ENCODE measurements at places on chromosomes 5 and 9.
A peak's percentile ranks its signal among the peaks of the same experiment; 100 is the strongest.

GRCh38 chr5:61981886-61982285, 324.1 kb upstream of the KIF2A start:
- DNase-seq: no peak

DNA sequence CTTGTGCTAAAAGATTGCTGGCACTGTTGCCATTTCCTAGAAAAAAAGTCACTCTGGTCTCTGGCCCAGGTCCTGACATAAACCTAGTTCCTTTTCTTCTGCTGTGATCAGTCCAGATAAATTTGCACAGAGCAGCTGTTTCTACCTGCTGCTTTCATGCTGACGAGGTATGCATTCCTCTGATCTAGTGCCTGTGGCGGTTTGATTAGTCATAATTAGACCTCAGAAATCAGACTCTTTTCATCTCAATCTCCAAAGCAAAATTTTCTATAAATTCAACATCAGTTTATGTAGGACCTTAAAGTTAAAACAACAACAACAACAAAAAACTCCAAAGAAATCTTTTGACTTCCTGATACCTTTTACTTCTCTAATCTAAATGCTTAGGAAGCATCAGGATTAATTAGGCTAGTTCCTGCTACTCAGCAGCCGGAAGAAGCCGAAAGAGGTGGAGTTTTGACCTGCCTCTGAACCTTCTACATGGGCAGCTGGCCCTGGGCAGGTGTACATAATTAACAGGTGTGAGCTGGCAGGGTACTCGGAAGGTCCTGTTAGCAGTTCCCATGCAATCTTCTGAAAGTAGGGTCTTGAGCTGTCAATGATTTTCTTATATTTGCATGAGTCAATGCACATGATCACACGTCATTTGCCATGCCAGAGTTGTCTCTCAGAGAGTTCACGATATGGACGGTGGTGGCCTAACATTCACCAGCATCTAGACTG, 83.3 kb upstream of the CCDC112 start:
- DNase-seq: no peak

GRCh38 chr9:119126040-119126439, 243.2 kb downstream of the BRINP1 start:
- peak; percentile 95 for DNase-seq

DNA sequence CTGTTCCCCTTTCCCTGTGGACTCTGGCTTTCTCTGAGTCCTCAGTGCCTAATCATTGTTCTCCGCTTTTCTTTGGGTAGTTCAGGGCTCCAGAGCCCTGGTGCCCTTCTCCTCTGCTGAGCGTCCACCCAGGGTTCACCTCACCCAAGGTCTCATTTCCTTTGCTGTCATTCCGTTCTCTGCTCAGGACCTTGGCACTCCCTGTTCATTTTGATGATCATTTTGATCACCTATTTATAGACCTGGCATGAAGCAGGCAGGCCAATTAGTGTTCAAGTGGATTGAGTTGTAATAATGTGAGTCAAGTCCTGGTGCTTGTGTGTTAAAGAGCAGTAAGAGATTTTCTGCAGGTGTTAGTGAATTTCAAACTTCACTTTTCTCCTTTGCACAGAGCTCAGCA, 3.6 kb downstream of the TRIO start:
- no peak for DNase-seq

- no peak for DNase-seq
Observed at GRCh38 chr5:44927115-44927733, 118.5 kb downstream of the MRPS30 start.

DNA sequence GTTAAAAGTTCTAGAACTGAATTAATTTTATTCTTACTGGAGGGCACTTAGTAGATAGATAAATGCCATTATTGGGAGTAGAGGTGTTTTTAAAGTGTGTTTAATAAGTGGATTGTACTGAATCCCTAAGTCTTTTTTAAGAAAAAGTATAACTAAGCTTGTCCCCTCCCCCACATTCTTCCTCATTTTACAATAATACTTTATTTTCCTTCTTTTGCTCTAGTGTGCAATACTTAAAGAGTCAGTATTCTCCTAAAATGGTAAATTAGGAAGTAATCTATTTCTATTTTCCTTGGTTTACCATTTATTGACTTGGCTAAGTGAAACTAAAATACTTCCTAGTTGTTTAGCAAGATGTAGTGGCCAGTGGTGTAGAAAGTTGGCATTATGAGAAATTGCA, 11.6 kb downstream of the UBLCP1 start:
- DNase-seq: no peak

- no peak for DNase-seq
Observed at GRCh38 chr5:31722111-31722510, 83.2 kb downstream of the PDZD2 start.

GRCh38 chr5:89309268-89309667, 426.3 kb upstream of the MEF2C start:
- no peak for DNase-seq

GRCh38 chr9:100211476-100211875, 112.4 kb downstream of the INVS start:
- DNase-seq: no peak

DNA sequence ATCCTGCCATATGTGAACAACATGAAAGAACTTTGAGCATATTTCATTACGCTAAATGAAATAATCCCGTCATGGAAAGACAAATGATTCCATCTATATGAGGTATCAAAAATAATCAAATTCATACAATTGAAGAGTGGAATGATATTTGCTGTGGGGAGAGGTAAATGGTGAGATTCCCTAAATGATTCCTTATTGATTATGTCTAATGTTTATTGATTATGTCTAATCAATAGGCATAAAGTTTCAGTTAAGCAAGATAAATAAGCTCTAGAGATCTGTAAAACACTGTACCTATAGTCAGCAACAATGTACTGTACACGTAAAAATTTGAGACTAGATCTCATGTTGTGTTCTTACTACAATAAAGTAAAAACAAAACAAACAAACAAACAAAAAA, 85.4 kb upstream of the MEGF10 start:
- DNase-seq: no peak

DNA sequence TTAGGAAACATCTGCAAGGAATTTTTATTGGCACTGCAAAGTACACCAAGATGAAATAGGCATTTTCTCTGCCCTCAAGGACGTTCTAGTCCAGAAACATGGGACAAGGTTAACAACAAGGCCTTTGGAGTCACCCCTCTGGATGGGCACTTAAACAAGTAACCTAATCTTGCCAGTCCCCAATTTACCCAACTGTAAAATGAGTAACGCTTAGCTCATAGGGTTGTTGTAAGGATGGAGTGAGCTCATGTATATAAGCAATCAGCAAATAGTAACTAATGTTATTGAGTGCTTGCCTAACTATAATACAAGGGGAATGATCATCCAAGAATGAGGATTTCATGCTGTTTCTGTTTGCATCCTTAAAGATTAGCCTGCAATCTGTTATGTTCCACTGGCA, 189.3 kb downstream of the PAPPA start:
- no peak for DNase-seq

DNA sequence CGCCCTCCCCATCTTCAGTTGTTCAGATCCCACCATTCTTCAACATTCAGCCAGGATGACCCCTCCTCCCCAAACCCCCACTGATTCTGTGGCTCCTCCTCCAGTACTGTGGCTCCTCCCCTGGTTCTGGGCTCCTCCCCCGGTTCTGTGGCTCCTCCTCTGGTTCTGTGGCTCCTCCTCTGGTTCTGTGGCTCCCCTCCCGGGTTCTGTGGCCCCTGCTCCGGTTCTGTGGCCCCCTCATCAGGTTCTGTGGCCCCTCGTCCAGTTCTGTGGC, 32.8 kb downstream of the C5orf15 start:
- DNase-seq: no peak

DNA sequence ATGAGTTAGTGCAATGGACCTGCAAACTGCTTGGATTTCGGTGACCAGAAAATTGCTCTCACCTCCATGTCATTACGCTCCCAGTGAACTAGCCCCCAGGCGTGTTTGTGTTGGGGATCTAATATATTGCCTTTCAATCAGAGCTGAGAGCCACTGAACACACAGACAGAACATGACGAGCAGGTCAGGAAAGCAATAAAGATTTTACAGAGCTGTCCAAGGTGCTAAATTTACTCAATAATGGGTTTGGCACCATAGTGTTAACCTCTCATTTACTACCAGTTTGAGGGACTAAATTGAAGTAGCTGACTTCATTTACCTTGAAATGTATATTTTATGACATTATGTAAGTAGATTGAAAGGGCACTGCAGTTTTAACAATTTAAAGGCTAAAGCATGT, 383.0 kb downstream of the EBF1 start:
- DNase-seq: no peak

GRCh38 chr5:57366744-57367143, 115.9 kb downstream of the ACTBL2 start:
- DNase-seq: no peak

DNA sequence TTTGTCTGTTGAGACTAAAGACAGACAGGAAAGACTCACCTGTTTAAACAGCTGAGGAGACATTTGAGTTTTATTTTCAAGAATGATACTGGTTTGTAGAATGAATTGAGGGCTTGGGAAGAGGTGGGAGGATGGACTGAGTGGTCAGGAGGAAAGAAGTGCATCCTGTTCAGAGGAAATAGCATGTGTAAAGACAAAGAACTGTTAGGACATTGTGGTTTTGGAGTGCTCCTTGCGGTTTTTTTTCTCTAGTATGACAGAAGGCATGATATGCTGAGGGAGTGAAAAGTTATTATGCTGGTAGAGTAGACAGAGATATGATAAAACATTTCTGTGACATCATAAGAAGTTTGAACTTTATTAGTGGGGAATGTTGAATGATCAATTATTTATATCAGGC, 270.7 kb upstream of the ELAVL2 start:
- DNase-seq: no peak

- DNase-seq: no peak
Observed at GRCh38 chr5:67617051-67617450, 420.5 kb upstream of the CD180 start.

GRCh38 chr9:94586814-94587213, 6.8 kb downstream of the FBP2 start:
- DNase-seq: no peak

DNA sequence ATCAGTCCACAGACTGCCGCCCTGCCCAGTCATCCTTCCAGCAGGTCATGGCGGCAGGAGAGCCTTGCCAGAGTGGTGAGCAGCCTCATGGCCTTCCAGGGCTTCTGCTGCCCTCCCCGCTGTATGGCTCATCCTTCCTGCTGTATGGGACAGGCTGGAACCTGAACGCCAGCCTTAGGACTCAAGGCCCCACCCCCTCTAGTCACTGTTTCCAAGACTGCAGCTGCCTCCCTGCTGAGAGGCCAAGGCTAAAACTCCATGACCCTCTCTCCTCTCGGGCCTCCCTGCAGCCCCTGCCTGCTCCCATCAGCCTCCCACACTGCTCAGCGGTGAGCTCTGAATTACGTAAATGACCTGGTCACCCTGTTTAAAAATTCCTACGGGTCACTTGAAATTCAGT, 227.5 kb downstream of the AGTPBP1 start:
- no peak for DNase-seq

DNA sequence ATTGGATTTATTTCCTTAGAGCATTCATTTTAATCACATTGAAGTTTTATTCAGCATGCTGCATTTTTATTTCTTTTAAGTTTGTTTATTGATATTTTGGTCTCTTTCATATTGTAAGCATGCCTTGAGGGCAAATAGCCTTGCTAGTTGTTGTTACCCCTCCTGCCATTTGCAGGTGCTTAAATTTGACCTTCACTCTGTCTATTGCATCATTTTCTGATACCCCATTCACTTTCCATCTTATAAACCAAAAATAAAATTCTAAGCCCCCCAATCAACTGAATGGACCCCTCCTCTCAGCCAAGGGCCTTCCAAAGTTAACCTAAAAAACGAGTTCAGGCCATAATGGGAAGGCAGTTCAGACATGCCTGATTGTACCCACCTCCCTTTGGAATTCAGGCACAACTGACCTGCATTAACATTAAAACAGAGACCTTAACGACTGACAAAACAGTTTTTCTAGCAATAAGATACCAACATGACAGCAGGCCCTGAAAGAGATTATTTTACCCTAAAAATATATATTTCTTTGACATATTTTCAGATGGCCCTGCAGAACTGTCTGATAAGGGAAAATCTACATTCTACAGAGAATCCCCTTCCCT, 32.1 kb downstream of the TARS1 start:
- DNase-seq: no peak

DNA sequence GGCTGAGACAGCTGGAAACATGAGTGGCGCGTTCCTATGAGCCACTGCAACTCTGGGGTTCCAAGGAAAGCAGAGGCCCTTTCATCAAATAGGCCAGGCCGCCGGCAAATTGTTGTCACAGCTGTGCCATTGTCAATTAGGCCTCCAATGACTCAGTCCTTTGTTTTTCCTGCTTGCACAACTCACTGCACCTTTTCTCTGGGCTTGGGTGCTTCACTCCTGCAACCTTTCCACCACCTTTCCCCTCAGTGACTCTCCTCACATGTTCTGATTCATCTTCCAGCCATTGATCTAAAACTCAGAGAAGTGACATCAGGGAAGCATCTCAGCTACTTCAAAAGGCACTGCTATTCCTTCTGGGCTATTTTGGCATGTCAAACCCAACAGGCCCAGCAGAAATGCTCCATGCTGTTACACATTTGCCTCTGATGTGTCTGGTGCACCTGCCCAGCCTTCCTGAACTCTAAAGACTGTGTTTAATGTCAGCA, 653.7 kb downstream of the NR2F1-AS1 start:
- DNase-seq: no peak

GRCh38 chr5:138110266-138110963, 26.6 kb downstream of the WNT8A start:
- no peak for DNase-seq

DNA sequence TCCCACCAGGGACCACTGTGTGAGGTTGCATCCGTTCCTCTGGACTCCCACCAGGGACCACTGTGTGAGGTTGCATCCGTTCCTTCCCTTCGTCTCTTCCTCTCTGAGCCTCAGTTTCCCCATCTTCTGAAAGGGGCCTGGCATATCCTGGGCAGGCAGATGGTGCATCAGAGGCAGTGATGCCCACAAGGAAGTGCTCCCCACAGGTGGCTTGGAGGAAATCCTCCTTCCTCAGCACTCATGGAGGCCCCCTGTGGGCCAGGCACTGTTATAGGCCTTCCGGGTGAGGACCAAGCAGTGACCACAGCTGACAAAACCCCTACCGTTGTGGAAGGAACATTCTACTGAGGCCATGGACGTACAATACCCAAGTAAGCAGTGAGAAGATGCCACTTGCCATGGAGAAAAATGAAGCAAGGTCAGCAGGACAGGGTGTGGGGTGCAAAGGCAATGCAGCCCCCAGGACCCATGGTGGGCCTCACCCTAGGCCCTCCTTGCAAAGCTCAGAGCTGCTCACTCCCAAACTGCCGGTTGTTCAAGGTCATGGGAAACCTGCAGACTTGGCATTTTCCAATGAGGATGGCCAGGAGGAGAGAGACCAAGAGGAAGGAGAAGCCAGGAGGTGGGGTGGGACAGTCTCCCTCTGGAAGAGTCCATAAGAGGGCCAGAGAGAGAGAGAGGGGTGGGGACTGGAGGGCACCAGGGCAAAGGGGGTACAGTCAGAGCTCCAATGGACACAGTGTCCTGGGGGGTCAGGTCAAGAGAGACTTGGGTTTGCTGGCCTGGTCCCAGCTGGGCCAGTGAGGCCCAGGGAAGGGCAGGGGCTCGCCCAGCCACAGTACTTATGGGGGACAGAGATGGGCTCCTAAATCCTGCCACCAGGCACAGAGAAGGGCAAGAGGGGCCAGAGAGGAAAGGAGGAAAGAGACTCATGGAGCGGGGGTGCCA, 51.1 kb downstream of the C9orf50 start:
- no peak for DNase-seq
